ENCODE measurements at places on chromosomes 4 and X.

DNA sequence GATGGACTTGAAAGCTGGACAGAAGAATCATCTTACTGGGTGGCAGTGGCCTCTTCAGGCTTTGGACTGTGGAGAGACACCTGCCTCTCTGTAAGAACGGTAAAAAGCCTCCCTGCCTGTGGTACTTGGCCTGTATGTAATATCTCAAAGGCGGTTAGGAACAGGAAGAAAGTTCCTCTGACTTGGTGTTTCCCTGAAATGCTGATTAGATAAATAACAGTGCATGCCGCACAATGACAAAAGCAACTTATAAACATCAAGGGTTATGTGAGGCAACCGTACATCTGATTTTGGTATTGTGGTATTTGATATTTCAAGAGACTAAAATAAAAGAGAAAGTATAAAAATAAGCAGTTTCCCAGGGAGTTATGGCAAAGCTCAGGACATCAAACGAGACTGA, 92.4 kb upstream of the SORBS2 start:
- DNase-seq: no peak

GRCh38 chrX:23478056-23478455, 143.4 kb downstream of the PTCHD1 start:
- no peak for DNase-seq

- no peak for DNase-seq
Observed at GRCh38 chr4:47057991-47058390, 26.6 kb downstream of the GABRB1 start.

- no peak for DNase-seq
Observed at GRCh38 chr4:187961961-187962360, 33.6 kb upstream of the ZFP42 start.

DNA sequence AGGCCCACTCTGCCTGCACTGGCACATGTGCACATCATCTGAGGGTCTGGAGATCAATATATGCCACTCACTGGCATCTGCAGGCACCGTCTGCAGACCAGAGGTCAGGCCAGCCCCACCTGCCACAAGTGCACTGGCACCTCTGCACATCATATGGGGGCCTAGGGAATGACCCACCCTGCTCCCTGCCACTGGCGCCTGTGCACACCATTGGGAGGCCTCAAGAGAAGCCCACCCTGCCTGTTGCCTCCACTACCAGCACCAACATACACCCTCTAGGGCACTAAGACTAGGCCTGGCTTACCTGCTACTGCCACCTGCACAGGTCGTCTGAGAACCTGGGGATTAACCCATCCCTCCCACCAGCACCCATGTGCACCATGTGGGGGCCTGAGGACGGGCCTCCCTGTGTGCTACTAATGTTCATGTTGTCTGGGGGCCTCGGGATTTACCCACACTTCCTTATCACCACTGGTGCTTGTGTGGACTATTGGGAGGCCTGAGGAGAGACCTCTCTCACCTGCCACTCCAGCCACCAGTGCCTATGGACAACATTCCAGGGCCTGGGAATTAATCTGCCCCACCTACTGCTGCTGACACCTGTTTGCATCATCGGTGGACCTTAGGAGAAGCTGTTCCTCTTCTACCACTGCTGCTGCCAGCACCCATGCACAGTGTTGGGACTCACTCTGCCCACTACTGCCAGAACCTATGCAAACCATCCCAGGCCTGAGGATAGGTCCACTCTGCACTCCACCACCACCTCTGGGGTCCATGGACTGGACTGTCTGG, 113.7 kb downstream of the REELD1 start:
- no peak for DNase-seq

DNA sequence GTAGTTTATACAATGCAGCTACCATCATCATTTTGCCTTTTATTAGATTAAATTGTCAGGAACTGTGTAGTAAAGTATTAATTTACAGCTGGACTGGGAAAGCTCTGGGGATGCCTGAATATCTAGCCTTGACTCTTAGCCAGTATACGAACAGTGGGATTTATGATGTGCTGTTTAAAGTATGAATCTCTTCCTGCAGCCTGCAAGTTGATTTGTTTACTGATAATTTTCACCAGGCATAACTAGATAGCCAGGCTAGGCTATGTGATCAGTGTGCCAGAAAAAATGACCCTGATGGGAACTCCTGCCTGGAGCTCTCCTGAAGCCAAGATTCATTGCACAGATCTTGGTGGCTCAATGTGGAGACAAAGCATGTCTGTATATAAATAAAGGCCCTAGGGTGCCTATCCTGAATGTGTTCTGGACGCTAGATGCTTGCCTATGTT, 119.2 kb downstream of the SCLT1 start:
- DNase-seq: no peak

DNA sequence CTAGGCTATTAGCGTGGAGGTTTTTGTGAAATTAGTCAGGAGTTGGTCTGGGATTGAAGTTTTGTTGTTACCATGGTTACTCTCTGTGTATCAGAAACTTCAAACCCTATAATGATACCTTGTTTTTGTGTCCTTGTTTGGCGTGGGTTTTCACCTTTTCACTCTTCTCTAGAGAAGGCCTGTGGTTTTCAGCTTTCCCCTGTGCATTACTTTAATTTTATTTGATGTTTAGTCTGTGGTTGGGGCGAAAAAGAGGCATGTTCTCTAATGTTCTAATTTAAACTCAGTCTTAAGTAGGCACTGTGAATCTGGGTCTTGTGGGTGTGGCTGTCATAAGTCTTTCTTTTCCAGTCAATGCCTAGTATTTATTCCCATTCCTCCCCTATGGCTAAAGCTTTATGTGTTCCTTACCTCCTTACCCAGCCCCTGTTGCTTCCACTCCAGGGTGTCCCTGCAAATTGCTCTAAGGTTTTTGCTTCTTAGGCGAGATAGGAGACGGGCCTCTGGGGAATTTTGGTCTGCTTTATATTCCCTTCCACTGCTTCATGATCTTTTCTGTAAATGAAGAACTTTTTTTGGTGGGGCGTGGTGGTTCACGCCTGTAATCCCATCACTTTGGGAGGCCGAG, 326.3 kb upstream of the ZCCHC13 start:
- DNase-seq: no peak

GRCh38 chrX:155744534-155744933, 131.8 kb upstream of the TMLHE start:
- no peak for DNase-seq

DNA sequence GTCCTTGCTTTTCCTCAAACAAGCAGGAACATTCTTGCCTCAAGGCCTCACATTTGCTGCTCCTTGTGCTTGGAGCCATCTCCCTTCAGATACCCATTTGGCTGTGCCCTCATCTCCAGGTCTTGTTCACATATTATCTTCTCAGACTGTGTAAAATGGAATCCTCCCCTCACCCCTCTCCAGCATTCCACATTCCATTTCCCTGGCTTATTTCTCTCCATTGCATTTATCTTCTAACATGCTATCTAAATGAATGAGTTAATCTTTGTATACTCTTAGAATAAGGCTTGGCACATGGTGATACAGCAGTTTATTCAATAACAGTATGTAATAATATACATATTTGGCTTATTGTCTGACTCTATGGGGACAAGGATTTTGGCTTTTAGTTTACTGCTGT, 8.8 kb upstream of the GALNT7 start:
- DNase-seq: no peak

- DNase-seq: no peak
Observed at GRCh38 chr4:168598191-168598590, 101.3 kb downstream of the PALLD start.

DNA sequence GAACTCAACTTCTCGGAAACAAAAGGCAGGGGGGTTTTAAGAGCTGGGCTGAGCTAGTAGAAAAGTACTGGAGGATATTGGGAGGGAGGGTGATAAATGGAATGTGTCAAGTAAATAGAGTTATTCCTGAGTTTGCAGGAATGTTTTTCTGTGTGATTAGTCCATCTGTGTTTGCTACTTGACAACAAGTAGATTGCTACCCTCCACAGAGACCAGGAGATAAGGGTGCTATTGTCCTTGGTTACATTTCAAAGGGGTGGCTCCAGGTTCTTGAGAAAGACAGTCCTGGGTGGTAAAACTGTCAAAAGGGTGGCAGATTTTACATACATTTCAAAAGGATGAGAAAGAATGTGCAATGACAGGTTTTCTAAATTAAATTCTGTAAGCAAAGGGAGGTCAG, 181.2 kb upstream of the PPP3CA start:
- DNase-seq: no peak
